ENCODE measurements at places on chromosomes 13 and 19.

DNA sequence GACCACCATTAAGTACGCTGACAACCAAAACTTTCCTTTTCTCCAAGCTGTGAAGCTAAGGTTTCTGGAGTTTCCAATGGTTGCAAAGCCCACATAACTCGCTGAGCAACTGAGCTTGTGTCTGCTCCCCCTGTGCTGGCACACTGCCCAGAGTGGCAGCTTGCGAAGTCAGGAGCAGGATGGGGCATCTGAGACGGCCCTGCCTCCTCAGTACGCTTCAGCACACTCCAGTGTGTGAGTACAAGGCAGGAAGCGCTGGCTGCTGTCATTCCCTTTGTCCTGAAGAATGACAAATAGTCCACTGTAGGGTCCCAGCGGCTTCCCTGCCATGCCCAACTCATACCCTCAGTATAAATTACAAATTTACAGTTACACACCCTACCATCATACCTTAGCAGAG, 51.5 kb downstream of the SKA3 start:
- no peaks in the 10 kb centered on the region for H3K27me3 ChIP-seq
- no peak for DNase-seq
- H3K4me1 ChIP-seq, result no peaks in the 10 kb centered on the region
- no peaks in the 10 kb centered on the region for H3K36me3 ChIP-seq
- H3K4me3 ChIP-seq, result no peak overlapping the region

DNA sequence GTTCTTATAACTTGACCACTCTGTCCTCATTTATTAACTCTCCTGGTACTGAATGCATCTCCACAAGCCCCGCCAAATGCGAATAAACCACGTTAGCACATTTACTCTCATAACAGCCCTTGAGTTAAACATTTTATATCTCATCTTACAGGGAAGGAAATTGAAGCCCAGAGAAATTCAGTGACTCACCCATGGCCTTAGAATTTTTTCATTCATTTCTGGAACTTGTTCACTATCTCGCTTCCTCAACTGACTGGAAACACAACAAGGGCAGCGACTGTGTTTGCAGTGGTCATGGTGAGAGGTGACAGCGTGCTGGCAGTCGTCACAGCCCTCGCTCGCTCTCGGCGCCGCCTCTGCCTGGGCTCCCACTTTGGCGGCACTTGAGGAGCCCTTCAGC, 39.5 kb downstream of the SERP2 start:
- H3K27ac ChIP-seq, result no peak overlapping the region
- H3K36me3 ChIP-seq, result no peaks in the 10 kb centered on the region
- no peaks in the 10 kb centered on the region for H3K27me3 ChIP-seq
- DNase-seq, result no peak
- no peaks in the 10 kb centered on the region for H3K4me1 ChIP-seq

DNA sequence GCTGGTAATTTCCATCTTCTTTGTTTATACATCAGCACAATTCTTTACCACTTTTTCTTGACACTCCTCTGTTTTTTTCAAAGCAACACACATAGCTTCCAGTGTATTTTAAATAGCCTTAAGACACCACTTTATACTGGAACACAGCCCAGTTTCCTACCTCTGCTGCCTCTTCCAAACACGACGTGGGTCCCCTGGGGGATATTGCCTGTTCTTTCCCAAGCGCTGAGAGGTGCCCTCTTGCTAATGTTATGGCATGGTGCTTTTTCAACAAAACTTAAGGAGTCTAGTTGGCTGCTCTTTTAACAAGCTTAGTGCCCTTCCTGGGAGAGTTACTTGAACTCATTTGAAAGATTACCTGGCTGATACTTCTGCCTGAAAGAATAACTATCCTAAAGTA, 112.7 kb downstream of the OLFM4 start:
- H3K4me1 ChIP-seq, result no peaks in the 10 kb centered on the region
- H3K27me3 ChIP-seq, result no peaks in the 10 kb centered on the region
- H3K4me3 ChIP-seq, result no peak overlapping the region
- no peaks in the 10 kb centered on the region for H3K36me3 ChIP-seq

DNA sequence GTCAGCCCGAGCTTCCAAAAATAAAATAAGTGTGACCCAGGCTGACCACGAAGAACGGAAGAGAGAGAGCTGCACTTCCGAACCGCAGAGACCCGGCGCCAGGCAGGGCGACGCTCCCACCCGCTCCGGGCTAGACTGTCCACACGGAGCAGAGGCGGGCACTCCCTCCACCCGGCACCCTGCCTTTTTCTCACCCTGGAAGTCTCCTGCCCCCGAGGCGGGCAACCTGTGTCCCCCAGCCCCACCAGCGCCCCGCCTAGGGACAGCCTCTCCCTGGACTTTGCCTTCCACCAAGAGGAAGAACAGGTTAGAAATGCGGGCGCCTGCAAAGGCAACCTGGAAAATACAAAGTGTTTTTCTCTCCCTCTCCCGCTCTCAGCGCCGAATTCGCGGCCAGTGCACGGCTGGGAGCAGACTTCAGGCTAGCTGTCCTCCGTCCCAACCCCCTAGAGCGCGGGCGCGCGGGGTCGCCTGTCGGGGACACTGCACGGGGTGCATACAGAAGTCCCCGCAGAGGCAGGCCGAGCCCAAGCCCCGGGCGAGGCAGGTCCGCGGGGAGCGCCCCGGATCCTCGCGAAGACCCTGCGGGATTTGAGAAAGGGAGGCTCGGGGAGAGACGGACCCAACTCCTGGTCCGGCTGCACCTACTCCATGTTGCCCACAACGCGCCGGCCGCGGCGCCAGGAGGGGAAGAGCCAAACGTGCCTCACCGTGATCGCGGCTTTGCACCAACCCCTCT, 845 bp downstream of the SPRY2 start:
- peaks cover 14% of the 10 kb centered on the region for H3K36me3 ChIP-seq
- DNase-seq, result peak; percentile 79
- H3K4me3 ChIP-seq, result peak overlapping the region; percentile 89
- H3K27ac ChIP-seq, result peak overlapping the region; percentile 97

- H3K27ac ChIP-seq, result no peak overlapping the region
- H3K27me3 ChIP-seq, result no peaks in the 10 kb centered on the region
- no peak overlapping the region for H3K4me3 ChIP-seq
- no peak for DNase-seq
- H3K4me1 ChIP-seq, result no peaks in the 10 kb centered on the region
Measured at GRCh38 chr13:107553838-107554237, 661.5 kb downstream of the LIG4 start.

DNA sequence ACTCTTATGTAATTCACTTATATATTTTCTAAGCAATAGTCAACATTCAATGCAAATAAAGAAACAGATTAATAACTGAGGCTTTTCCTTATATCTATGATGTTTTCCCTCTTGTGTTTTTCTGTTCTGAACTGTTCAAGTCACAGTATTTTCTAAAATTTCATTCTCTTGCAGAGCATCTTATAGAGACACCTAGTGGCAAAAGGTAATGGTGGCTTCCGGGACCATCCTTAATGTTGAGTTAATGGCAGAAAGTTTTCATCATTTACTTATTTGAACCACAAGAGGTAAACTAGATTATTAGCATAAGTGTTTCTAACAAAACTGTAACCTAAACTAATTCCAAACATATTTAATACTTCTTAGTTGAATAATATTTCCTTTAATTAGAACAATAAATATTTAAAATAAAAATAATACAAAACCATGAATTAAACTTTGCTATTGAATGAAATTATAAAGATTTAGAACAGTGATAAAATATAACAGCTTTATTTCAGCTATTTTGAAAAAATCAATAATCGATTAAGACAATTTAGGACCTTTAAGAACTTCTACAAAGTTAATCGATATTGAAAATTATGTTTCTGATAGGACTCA, 1.7 kb upstream of the SLITRK5 start:
- no peak overlapping the region for H3K4me3 ChIP-seq
- peaks cover 36% of the 10 kb centered on the region for H3K27me3 ChIP-seq
- H3K27ac ChIP-seq, result no peak overlapping the region
- peaks cover 2% of the 10 kb centered on the region for H3K4me1 ChIP-seq

- no peak overlapping the region for H3K27ac ChIP-seq
- H3K4me3 ChIP-seq, result no peak overlapping the region
- peaks cover 12% of the 10 kb centered on the region for H3K36me3 ChIP-seq
- DNase-seq, result peak; percentile 55
- no peaks in the 10 kb centered on the region for H3K27me3 ChIP-seq
Measured at GRCh38 chr19:44951179-44952159, 3.7 kb upstream of the CLPTM1 start.

GRCh38 chr13:97810152-97810551, 143.3 kb upstream of the IPO5 start:
- no peak overlapping the region for H3K27ac ChIP-seq
- H3K4me1 ChIP-seq, result no peaks in the 10 kb centered on the region
- H3K27me3 ChIP-seq, result no peaks in the 10 kb centered on the region
- no peaks in the 10 kb centered on the region for H3K36me3 ChIP-seq
- no peak overlapping the region for H3K4me3 ChIP-seq

GRCh38 chr13:75724752-75725517, 88.8 kb downstream of the LMO7 start:
- H3K36me3 ChIP-seq, result no peaks in the 10 kb centered on the region
- DNase-seq, result peak; percentile 20
- peak overlapping the region; percentile 61 for H3K27ac ChIP-seq
- H3K4me1 ChIP-seq, result peaks cover 3% of the 10 kb centered on the region
- no peak overlapping the region for H3K4me3 ChIP-seq
- no peaks in the 10 kb centered on the region for H3K27me3 ChIP-seq

DNA sequence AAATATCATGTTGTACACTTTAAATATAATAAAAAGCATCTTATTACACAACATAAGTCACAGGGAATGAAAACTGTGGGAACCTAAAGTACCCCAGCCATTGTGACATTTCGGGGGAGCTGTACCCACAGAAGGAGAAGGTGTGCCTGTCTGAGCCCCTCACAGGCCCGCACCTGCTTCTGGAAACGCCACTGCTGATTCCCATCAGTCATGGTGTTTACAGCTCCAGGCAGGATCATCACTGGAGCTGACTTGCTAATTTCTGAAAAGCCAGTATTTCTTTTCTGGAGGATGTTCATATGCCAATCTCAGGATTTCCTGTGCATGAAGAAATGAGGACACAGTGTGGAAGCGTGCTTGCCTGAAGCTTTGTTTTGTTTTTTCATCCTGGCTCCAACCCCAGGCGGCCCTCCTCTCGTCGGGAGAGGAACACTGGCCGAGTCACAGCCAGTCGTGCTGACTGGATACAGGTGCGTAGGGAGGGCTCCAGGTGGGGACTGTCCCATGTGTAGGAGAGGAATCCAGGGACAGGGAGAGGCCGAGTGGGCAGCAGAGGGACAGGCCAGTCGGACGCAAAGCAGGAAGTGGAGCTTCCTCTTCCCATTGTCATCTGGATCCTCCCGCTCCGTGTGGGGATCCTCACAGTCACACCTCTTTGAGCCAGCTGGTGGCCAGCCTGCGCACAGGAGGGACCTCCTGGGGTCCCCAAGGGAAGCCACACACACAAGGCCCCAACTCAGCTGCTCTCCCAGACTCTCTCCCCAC, 4.2 kb upstream of the ATP12A start:
- H3K27ac ChIP-seq, result no peak overlapping the region
- no peaks in the 10 kb centered on the region for H3K36me3 ChIP-seq
- peaks cover 3% of the 10 kb centered on the region for H3K4me1 ChIP-seq
- H3K27me3 ChIP-seq, result peaks cover 39% of the 10 kb centered on the region
- no peak overlapping the region for H3K4me3 ChIP-seq

GRCh38 chr13:60095300-60095699, 68.4 kb downstream of the DIAPH3 start:
- no peak for DNase-seq
- H3K4me1 ChIP-seq, result no peaks in the 10 kb centered on the region
- H3K27ac ChIP-seq, result no peak overlapping the region
- H3K4me3 ChIP-seq, result no peak overlapping the region
- H3K27me3 ChIP-seq, result no peaks in the 10 kb centered on the region

DNA sequence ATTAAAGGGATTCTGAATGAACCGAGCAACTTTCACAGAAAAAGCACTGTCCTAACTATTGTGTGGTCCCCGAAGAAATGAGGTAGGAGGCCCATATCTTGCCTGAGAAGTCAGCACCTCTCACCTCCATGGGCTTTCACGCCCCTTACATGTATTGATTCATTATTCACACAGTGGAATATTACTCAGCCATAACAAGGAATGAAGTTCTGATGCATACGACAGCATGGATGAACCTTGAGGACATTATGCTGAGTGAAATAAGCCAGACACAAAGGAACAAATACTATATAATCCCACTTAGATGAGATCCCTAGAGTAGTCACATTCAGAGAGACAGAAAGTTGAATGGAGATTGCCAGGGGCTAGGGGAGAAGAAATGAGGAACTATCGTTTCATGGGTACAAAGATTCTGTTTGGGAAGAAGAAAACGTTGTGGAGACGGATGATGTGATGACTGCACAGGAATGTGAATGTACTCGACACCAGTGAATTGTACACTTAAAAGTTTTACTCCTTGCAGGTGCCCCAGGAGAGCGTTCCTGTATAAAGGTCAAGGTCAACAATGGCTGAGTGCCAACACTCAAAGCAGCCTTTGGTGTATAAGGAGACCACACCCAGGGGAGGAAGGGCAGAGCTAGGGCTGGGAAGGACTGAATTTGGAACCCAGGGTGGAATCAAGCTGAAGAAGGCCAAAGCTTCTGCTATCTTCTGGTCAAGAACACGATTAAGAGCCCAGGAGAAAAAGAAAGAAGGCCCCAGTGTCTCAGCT, 22.5 kb downstream of the ZIC5 start:
- H3K36me3 ChIP-seq, result no peaks in the 10 kb centered on the region
- DNase-seq, result no peak
- no peak overlapping the region for H3K27ac ChIP-seq

GRCh38 chr13:98239162-98240076, 62.4 kb upstream of the RNF113B start:
- no peak overlapping the region for H3K27ac ChIP-seq
- H3K4me1 ChIP-seq, result no peaks in the 10 kb centered on the region
- no peak overlapping the region for H3K4me3 ChIP-seq
- no peaks in the 10 kb centered on the region for H3K27me3 ChIP-seq
- no peak for DNase-seq

DNA sequence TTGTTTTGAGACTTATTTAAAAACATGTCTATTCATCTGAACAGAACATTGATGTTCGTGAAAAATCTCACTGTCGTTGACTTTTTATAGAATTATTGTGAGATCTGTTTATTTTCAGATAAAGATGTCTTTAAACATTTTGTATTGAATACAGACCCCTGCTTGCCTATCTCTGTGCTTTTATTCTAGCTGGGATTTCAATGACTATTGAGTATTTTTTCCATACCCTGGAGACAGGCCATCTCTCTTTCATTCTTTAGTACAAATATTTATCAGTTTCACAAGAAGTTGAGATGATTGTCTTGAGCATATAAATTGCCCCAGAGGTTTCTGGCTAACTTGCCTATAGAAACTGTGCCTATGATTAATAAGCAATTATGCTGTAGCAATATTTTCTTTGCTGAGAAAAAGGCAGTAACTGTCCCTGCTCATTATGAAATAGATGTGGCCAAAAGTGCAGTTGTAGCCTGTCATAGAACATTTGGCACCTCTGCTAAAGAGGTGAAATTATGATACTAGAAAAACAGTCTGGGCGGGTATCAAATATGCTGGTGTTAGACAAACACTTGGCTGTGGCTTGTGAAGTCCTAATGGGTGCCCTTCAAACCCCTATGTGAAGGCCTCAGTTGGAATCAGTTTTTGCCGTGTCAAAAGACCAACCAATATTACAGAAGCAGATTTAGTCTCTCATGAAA, 360.6 kb downstream of the HS6ST3 start:
- no peaks in the 10 kb centered on the region for H3K27me3 ChIP-seq
- DNase-seq, result no peak
- H3K36me3 ChIP-seq, result no peaks in the 10 kb centered on the region
- no peaks in the 10 kb centered on the region for H3K4me1 ChIP-seq

All from large intestine (tissue), 12 donors.